ENCODE measurements at places on chromosomes 12 and 14.

GRCh38 chr12:3432868-3433267 lies 58.1 kb upstream of the PRMT8 start:
- DNase-seq: no peak

DNA sequence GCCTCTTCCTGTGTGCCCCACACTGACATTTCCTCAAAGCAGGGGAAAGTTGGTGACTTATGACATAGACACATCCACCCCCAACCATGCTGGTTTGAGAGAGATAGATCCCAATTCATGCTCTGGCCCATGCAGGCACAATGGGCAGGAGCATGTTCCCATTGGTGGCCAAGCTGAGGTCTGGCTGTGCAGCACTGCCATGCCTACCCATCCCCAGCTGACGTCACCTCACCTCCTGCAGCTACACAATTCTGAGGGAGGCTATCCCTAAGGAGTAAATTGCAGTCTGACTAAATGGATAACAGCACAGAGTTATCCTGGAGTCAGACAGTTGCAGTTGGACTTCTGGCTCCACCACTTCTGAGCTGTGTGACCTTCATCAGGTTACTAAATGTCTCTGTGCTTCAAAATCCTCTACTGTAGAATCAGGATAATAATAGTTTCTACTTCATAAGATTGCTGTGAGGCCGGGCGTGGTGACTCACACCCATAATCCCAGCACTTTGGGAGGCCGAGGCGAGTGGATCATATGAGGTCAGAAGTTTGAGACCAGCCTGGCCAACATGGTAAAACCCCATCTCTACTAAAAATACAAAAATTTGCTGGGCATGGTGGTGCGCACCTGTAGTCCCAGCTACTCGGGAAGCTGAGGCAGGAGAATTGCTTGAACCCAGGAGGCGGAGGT lies 323.9 kb downstream of the BCL11B start:
- DNase-seq: no peak

GRCh38 chr14:100893228-100893601 lies 10.3 kb downstream of the RTL1 start:
- no peak for DNase-seq

DNA sequence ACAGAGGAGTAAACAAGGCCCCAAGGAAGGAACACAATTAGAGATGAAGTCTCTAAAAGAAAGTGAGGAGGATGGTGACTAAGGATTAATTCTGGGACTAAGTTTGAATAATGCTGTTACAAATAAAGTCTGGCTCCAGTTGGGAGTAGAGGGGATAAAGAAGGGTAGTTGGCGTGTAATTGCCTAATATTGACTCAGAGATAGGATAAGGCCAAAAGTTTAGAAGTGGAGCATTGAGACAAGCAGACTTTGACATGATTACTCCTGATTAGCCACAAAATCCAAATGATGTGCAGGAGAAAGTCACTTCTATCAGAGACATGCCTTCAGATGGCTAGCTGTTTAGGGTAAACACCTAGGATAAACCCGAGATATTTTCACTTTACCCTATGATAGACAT lies 108.4 kb downstream of the PLCZ1 start:
- no peak for DNase-seq

DNA sequence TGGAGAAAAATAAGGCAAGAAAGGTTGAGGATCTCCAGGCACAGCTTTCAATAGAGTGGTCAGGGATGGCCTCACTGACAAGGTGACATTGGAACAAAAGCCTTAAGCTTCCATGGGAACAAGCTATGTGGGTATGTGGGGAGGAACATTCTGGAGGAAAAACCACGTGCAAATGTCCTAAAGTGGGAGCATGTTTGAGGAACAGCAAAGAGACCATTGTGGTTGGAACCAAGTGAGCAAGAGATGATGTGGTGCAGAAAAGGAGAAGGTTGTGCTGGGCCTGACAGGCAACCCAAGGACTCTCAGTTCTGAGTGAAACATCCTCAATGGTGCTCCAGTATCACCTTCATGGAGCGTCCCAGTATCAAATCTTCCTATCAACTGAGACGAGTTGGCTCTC lies 184.0 kb downstream of the CAND1 start:
- no peak for DNase-seq

GRCh38 chr12:1853716-1854115 lies 33.4 kb downstream of the LRTM2 start:
- no peak for DNase-seq

DNA sequence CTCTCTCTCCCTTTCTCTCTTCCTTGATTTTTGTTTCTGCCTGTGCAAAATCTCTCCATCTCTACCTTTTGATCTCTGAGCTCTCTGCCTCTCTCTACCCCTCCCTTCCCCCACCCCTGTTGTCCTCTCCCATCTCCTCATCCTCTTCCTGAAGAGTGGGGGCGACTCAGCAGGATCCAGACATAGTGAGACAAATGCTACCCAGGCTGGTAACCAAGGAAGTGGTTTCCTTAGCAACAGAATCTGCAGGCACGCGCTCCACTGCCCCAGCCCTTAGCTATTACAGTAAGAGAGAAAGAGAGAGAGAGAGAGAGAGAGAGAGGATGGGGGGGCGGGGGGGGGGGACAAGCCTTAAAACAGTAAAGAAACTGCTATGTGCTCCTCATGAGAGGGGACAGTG lies 85.6 kb downstream of the CMKLR1 start:
- peak; percentile 8 for DNase-seq

GRCh38 chr14:78904094-78904493 lies 733.9 kb downstream of the NRXN3 start:
- no peak for DNase-seq

GRCh38 chr12:94872671-94872970 lies 130.9 kb downstream of the NDUFA12 start:
- no peak for DNase-seq

- DNase-seq: peak; percentile 61
Measured at GRCh38 chr14:33979613-33980276, 28.9 kb upstream of the EGLN3 start.

- DNase-seq: no peak
Measured at GRCh38 chr12:15522574-15523187, 200.4 kb downstream of the PTPRO start.

DNA sequence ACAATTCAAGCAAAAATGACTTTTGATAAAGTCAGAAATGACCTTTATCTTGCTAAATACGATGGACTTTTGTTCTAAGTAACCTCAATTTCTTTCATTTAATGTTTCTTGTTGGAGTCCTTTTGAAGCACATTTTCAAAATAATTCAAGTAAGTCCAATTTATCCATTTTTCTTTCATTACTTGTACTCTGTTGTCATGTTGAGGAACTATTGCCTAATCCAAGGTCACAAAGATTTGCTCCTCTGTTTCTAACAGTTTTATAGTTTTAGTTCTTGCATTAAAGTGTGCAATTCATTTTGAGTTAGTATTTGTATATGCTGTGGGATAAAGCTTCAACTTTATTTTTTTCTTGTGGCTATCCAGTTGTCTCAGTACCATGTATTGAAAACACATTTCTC lies 66.7 kb downstream of the CCER1 start:
- DNase-seq: no peak

- DNase-seq: no peak
Measured at GRCh38 chr12:81699551-81699950, 59.6 kb downstream of the PPFIA2 start.

GRCh38 chr12:24172031-24172772 lies 222.7 kb upstream of the SOX5 start:
- peak; percentile 11 for DNase-seq

- DNase-seq: no peak
Measured at GRCh38 chr14:58981840-58982239, 206.6 kb upstream of the DAAM1 start.

- no peak for DNase-seq
Measured at GRCh38 chr14:95291859-95292542, 27.7 kb downstream of the CLMN start.

DNA sequence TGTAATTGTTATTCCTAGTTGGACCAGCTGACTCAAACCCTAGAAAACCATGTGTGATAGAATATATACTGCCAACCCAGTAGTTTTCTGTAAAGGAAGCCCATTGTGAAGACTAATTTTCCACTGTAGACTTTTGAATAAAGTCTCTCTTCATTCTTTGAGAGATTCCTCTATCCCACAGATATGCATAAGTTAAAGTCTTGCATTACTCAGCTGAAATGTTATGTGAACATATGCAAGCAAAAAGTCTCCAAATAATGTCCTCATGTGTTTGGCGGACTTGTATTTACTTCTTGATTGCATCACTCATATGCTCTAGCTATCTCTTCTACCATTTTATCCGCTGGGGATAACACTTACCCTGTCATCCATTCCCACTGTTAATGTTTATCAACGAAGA lies 35.1 kb upstream of the OTOGL start:
- DNase-seq: no peak

- no peak for DNase-seq
Measured at GRCh38 chr12:122226366-122227125, 694 bp upstream of the DIABLO start.

DNA sequence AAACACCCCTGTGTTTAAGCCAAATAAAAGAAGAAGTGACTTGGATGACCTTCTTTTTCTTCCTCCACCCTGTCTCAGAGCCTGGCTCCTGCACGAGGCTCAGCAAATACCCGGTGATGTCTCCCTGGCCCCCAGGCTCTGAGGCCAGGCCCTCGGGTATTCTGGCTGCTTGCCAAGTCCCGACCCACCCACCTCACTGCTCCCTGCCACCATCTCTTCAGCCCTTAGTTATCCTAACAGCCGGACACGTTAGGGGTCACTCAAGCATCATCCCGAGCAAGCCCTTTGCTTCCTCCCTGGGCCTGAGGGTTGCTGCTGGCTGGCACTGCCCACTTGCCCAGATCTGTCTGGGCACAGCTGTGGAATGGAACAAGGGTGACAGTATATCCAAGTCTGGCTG lies 7.2 kb downstream of the RPS6KL1 start:
- DNase-seq: no peak

GRCh38 chr14:23093991-23094665 lies 808 bp downstream of the ACIN1 start:
- no peak for DNase-seq

DNA sequence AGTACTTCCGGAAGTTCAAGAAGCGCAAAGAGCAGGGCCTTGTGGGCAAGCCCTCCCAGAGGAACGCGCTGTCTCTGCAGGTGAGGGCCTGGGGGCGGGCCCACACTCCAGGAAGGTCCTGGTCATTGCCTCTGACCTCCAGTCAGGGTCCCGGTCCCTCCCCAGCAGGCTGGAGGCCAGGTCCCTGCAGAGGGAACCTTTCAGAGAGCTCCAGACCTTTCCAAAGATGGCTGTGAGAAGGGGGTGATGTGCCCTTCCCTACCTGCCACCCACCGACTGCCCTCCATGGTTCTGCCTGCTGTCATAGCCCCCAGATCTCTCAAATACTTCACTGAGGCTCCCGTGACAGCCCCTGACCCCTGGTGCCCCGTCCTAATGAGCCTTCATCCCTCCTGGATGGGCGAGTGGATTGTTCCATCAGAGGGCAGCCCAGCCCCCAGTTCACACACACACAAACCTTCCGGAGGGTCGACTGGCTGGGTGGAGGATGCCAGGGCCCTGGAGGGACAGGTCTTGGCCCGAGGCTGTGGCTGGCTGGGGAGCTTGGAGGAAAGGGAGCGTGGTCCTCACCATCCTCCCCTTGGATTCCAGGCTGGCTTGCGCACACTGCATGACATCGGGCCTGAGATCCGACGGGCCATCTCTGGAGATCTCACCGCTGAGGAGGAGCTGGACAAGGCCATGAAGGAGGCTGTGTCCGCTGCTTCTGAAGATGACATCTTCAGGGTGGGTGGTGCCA lies 117.5 kb upstream of the FKBP4 start:
- no peak for DNase-seq

DNA sequence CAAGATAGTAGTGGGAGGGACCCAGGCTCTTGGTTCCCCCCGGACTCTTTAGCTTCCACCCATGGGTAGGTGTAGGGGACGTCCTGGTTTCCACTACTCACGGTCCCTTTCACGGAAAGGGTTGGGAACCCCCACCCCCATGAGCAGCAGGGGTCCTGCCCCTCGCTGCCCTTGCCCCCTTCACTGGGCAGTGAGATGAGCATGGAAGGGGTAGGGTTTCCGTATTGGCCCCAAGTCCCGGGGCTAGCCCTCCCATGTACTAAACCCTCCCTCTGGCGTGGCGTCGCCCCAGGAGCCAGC lies 12.7 kb downstream of the AGAP2 start:
- no peak for DNase-seq

GRCh38 chr12:107369006-107369405 lies 275.7 kb upstream of the CRY1 start:
- no peak for DNase-seq

GRCh38 chr12:86774841-86775388 lies 518.7 kb upstream of the MGAT4C start:
- DNase-seq: no peak

DNA sequence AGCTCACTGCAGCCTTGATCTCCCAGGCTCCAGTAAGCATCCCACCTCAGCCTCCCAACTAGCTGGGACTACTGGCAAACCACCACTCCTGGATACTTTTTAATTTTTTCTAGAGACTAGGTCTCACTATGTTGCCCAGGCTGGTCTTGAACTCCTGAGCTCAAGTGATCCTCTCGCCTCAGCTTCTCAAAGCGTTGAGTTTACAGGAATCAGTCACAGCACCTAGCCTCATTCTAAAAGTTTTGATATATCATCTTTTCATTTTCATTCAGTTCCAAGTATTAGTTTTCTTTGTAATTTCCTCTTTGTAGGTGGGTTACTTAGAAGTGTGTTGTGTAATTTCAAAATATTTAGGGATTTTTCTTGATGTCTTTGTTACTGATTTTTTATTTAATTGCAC lies 9.6 kb downstream of the CBX5 start:
- DNase-seq: no peak

GRCh38 chr12:103354403-103354802 lies 141.4 kb downstream of the C12orf42 start:
- no peak for DNase-seq

DNA sequence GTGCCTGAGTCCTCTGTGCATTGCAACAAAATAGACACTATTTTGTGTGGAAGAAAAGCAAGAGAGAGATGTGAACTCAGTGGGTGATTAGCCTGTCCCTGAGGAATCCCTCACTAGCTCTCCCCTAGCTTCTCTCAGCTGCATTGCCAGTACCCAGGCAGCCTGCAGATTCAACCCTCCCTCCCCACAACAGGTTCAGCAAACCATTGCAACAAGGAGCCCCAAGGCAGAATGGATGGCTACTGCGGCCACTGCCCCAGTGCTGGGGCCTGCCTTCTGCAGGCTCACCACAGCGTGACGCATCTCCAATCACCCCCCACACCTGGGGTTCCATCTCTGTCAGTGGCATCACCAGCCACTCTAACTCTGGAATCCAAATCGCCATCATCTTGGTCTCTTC lies 2.3 kb downstream of the CRACR2A start:
- DNase-seq: no peak

DNA sequence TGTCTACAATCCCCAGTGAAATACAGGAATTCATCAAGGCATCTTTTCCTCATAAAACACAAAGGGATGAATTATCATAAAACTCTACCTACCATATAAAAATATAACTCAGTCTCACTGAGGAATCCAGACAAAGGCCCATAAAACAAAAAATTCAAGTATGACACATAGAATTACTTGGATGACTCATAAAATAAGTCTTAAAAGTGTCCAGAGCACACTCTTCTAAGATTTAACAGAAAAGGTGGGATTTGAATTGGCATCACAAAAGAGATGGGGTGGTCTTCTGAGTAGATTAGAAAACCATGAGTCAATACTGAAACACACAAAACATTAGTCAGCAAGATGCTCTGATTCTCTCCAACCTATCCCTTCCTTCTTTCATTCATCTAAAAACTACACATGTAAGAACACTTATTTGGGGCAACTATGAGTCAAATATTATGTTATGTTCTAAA lies 202.7 kb upstream of the GARIN6 start:
- no peak for DNase-seq
